Panc1 (cell line): ENCODE measurements at places on chromosomes 2 and 18. TPM values are rescaled to one million over a fixed set of nuclear protein-coding genes. Genes with fewer than 3 reads are reported as not detected.

DNA sequence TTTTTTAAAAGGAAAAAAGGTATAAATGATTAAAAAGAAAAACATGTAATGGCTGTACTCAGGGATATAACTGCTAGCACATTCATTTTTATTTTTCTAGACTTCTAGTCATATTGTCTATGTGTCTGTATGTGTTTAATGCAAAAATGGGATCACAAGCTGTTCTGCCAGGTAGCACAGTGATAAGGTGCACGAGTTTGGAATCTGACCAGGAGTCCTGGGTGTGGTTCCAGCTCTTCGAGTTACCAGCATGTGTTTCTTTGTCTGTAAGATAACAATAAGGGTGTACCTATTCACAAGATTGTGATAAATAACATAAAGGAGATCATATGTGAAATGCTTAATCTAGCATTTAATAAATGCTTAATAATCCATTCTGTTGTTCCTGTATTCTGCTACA, 145.3 kb downstream of the PKP4 start:
- no peaks in the 10 kb centered on the region; the same call in 1 of the 2 replicates for H3K36me3 ChIP-seq
- no peaks in the 10 kb centered on the region for H3K4me1 ChIP-seq
- H3K27me3 ChIP-seq = no peaks in the 10 kb centered on the region
- H3K4me3 ChIP-seq = no peak overlapping the region
- DNase-seq = no peak

GRCh38 chr2:10415640-10416039, 32.5 kb downstream of the ODC1 start:
- H3K4me3 ChIP-seq = no peak overlapping the region
- DNase-seq = no peak
- no peaks in the 10 kb centered on the region for H3K27me3 ChIP-seq
- peak overlapping the region; percentile 83 for H3K27ac ChIP-seq

- H3K4me3 ChIP-seq = no peak overlapping the region
- H3K4me1 ChIP-seq = no peaks in the 10 kb centered on the region
- H3K36me3 ChIP-seq = no peaks in the 10 kb centered on the region
- no peaks in the 10 kb centered on the region for H3K27me3 ChIP-seq
- DNase-seq = no peak
Measured at GRCh38 chr2:62665446-62665845, 40.1 kb upstream of the EHBP1 start.

GRCh38 chr18:55179835-55180234, 220.6 kb upstream of the CCDC68 start:
- no peak overlapping the region for H3K27ac ChIP-seq
- no peaks in the 10 kb centered on the region for H3K4me1 ChIP-seq
- no peaks in the 10 kb centered on the region for H3K27me3 ChIP-seq
- H3K4me3 ChIP-seq = no peak overlapping the region
- H3K36me3 ChIP-seq = no peaks in the 10 kb centered on the region

GRCh38 chr2:97718051-97718882, 4.9 kb downstream of the ZAP70 start:
- H3K4me3 ChIP-seq = no peak overlapping the region
- H3K27me3 ChIP-seq = no peaks in the 10 kb centered on the region
- no peaks in the 10 kb centered on the region for H3K4me1 ChIP-seq
- H3K27ac ChIP-seq = no peak overlapping the region
- H3K36me3 ChIP-seq = no peaks in the 10 kb centered on the region

- H3K27me3 ChIP-seq = no peaks in the 10 kb centered on the region
- no peaks in the 10 kb centered on the region for H3K36me3 ChIP-seq
- H3K4me3 ChIP-seq = no peak overlapping the region
- no peak for DNase-seq
Measured at GRCh38 chr2:28447943-28448792, 47.7 kb upstream of the PLB1 start.

DNA sequence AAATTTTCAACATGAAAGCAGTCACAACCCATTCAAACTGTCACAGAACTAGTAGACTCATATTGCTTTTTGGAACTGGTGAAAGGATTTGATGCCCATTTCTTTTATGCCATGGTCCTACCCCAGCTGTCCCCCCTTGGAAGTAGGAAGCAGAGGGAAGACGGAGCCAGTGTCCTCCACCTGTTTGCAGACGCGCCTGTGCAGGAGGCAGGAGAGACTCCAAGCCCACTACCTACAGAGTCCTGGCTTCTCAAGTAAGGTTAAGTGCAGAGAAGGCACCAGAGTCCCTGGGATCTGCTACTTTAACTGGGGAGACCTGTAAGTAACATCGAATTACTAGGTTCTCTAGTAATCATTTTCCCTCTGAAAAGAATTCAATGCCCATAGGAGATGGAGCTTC, 32.7 kb upstream of the DNMT3A start:
- H3K4me3 ChIP-seq = no peak overlapping the region
- DNase-seq = no peak
- H3K4me1 ChIP-seq = no peaks in the 10 kb centered on the region; the same call in 1 of the 2 replicates
- no peaks in the 10 kb centered on the region for H3K27me3 ChIP-seq

DNA sequence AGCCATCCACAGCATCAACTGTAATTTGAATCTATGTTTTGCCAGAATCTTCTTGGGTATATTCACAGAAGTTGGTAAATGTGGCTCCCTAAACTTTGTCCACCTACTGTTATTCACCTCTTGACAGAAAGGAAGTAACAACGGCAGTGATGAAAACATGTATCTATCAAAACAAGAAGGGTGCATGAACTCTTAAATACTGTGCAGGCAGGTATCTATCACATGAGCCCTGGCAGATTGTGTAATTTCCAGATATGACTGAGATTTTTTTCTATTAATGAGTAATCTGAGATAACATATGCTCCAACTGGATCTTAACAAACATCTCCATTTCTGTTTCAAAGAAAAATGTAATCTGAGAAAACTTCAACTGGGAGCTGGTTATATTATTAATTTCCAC, 36.6 kb downstream of the SFT2D3 start:
- no peak overlapping the region for H3K27ac ChIP-seq
- H3K4me1 ChIP-seq = no peaks in the 10 kb centered on the region
- H3K36me3 ChIP-seq = no peaks in the 10 kb centered on the region; the same call in 1 of the 2 replicates
- DNase-seq = no peak
- no peak overlapping the region for H3K4me3 ChIP-seq
- H3K27me3 ChIP-seq = no peaks in the 10 kb centered on the region

Gene ZNF385B
- total RNA-seq = 0.28 TPM

Gene ABCG5
- 0.05 TPM for total RNA-seq

Gene LAMA1
- total RNA-seq = 0.03 TPM

Gene RIT2
- total RNA-seq = not detected

Gene APCDD1
- total RNA-seq = 0.36 TPM

Gene RFTN2
- total RNA-seq = not detected

Gene RPIA
- total RNA-seq = 18.2 TPM

Gene SULT1C4
- not detected for total RNA-seq
